Daoy (cell line): ENCODE measurements at places on chromosomes 4 and X. TPM values are rescaled to one million over a fixed set of nuclear protein-coding genes. Genes with fewer than 3 reads are reported as not detected.

Gene MAGEA1
- total RNA-seq: 2.7 and 3.3 TPM in 2 replicates

Gene PROM1
- 0.57 and 0.68 TPM in 2 replicates for total RNA-seq

Gene GSPT2
- total RNA-seq: 7.1 and 7.5 TPM in 2 replicates

GRCh38 chr4:9989918-9990635, 31.2 kb downstream of the SLC2A9 start:
- DNase-seq: no peak

DNA sequence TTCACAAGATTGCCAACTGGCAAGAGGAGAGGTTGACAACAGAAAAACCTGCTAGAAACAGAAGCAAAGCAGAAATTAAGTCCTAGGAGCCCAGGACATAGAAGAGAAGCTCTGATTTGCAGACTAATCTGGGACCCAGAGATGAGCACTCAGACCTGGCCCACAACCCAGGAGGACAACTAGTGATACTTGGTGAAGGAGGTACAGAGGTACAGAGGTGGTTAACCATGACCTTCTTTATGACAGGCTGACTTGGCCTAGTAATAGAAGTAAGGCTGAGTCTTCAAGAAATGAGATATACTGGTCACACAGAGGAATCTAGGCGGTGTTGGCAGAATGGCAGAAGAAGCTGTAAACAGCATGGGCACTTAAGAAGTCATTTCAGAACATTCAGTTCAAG, 43.6 kb downstream of the ANXA5 start:
- no peak for DNase-seq

- DNase-seq: no peak
Measured at GRCh38 chr4:114136069-114136468, 156.6 kb upstream of the ARSJ start.

- DNase-seq: no peak
Measured at GRCh38 chr4:122412547-122412946, 33.7 kb downstream of the ADAD1 start.
